ENCODE measurements at places on chromosomes 1 and 21.

DNA sequence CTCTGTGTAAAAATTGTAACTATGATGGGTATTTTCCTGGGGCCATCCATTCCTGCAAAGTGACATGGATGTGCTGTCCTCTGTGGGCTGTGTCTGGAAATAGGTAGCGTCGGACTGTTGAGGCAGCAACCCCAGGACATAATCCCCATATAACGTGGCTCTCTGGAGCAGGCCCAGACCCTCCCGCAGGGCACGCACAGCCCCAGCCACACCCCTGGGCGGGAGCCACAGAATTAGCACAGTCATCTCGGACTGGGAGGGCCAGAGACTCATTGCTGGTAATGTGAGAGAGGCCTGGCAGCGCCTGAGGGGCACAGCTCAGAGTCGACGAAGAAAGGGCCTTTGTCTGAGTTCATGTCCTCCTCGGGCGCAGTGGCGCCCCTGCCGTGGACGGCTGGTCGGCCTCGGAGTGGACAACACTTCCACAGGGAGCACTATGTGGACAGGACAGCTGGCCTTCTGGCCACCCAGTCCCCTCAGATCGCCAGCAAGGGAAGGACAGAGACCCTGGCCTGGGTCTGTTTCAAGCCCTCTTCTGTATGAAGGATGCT is 20.1 kb downstream of the SIM2 start:
- DNase-seq = no peak

DNA sequence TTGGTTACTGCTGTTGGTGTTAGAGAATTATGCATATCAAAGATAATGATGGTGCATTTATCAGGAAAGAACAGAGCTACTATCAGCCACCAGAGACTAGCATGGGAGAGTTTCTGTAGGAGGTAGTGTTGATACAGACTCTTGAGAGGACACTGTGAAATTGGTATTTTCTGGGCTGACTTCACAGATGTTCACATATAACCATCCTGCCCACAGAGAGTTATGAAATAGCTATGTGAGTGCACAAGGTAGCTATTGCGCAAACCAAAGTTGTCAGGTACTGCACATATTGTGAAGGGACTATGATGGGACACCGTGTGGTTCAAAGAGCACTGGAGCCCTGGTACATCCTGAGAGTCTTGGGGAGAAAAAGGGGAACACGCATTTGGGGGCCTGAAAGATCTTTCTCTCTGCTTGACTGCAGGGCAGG is 1.4 kb upstream of the TLCD4 start:
- DNase-seq = no peak

DNA sequence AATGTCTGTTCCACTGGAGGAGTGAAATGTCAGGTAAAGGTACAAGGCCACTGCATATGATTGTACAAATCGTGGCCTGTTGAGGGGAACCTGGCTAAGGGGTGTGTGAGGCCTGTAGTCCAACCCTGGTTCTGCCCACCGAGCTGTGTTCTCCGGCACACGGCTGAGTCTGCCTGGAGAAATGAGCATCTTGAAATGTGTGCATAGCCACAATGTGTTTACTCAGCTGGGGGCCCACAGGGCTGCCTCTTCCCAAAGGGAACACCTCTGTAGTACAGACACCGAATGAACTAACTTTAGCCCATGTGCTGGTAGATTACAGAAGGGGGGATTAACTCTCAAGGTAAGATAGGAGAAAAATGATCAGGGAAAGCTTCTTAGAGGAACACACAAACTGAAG is 30.2 kb downstream of the AK4 start:
- DNase-seq = no peak

DNA sequence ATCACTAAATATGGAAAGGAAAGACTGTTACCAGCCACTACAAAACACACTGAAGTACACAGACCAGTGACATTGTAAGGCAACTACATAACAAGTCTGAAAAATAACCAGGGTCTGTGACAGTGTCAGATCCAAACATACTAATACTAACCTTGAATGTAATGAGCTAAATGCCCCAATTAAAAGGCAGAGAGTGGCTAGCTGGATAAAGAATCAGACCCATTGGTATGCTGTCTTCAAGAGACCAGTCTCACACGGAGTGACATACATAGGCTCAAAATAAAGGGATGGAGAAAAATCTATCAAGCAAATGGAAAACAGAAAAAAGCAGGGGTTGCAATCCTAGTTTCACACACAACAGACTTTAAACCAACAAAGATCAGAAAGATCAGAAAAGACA is 100.1 kb downstream of the MAGI3 start:
- no peak for DNase-seq

DNA sequence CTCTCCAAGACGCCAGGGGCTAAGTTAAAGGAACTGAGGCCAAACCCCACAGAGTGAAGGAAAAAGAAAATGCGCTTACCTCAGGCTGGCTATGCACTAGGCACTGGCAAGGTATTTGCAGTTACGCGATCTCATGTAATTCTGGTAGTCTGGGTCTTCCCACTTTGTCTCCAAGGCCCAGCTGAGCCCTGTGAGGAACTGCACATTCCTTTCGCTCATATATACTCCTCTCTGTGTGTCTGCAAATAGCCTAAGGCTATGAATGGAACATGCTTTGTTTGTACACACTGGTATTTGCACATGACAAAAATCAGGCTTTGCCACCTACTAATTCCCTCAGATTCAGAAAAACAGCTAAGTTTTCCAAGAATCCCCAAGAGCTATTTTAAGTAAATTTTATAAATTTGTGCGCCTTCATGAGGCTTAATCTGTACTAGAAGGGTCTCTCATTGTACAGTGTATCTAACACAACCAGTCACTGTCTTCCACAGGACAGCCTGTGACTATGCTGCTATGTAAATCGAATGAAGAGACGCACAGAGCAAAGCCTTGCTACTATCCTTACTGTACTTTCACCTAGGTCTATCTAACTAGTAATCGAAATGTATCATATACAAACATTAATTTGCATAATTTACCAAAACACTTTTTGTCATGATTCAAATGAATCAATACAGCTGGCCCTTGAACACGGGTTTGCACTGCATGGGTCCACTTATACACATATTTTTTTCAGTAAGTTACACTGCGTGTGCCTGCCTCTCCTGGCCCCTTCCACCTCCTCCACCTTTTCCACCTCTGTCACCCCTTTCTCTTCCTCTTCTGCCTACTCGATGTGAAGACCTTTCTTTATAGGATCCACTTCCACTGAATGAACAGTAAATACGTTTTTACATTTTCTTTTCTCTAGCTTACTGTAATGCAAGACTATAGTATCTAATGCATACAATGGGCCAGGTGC is 87.0 kb downstream of the SIPA1L2 start:
- no peak for DNase-seq

DNA sequence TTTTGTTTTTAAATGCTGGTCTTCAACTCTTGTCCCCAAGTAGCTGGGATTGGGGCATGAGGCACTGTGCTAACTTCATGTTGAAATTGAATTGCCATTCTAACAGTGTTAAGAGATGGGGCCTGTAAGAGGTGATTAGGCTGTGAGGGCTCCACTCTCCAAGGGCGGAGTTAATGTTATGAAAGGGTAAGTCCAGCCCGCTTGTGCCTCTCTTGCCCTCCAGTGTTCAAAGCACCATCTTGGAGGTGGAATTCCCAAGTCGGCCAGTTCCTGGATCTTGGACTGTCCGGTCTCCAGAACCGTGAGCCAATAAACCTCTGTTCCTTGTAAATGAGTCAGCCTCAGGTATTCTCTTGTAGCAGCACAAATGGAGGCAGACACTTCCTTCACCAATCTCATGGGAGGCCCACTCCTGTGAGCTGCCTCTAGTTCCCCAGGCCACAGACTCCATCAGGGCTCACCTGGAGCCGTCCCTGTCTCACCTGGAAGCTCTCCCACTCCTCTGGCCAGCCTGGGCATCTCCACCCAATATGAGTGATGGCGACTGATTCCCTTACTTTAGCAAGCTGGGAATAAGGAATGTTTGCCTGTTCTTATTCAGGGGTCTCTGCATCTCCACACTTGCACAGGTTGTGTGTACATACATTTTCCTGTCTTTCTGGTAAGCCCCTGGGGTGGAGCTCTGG is 15.5 kb downstream of the IBA57 start:
- DNase-seq = no peak

GRCh38 chr1:47782414-47783166 is 214.6 kb downstream of the TRABD2B start:
- DNase-seq = no peak

- DNase-seq = no peak
These were observed 91.2 kb downstream of the TRABD2B start for GRCh38 chr1:47906009-47906432.

Data from GM12892 (cell line).